Pons (tissue), 1 donor: ENCODE measurements at places on chromosomes 13 and 19.

- DNase-seq: peak; percentile 70
These were observed 6.4 kb downstream of the MYO9B start for GRCh38 chr19:17081672-17082630.

- DNase-seq: no peak
These were observed 16.2 kb upstream of the MBNL2 start for GRCh38 chr13:97205982-97206381.

GRCh38 chr13:44929692-44930091 is 59.6 kb downstream of the NUFIP1 start:
- DNase-seq: no peak

DNA sequence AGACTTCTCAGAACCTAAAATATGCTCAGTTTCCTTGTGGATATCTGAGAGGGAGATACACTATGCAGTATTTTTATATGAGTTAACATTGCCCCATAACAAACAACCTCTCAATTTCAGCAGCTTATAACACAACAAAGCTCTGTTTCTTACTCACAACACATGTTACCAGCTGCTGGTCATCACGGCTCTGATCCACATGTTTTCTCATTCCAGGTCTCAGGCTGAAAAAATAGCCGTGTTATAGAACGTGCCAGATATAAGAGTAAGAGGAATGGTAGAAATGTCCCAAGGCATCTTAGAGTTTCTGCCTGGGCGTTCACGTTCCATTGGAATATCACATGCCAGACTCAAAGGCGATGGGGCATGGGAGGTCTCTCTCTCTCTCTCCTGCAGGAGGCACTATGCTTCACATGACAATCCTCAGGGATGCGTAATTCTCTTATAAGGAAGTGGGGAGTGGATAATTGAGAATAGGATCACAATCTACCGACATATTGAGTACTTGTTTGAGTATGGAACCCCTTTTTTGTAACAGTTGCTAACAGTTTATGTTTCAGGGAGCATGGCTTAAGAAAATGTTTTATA is 246.6 kb downstream of the NHLRC3 start:
- no peak for DNase-seq

DNA sequence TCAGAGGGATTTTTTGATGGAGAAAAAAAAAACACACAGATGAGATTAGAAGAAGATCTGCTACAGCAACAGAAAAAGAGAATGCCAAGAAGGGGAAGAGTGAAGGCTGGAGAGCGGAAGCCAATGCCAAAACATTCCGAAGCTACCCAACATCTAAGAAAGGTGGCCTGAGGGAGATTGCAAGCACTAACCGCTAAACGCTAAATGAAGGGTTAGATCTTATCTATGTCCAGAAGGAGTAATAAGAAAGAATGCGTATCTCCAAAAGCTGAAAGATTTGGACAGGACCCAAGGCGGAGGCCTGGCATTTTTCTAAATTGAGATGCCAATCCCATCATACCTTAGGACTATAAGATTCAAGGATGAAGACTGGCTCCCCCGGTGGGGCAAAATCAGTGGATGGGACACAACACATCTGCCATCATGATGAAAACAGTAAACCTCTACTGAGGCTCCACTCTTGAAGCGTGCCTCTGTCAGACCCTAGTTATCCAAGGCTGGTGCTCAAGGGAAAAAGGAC is 15.6 kb upstream of the HMGB1 start:
- DNase-seq: no peak

DNA sequence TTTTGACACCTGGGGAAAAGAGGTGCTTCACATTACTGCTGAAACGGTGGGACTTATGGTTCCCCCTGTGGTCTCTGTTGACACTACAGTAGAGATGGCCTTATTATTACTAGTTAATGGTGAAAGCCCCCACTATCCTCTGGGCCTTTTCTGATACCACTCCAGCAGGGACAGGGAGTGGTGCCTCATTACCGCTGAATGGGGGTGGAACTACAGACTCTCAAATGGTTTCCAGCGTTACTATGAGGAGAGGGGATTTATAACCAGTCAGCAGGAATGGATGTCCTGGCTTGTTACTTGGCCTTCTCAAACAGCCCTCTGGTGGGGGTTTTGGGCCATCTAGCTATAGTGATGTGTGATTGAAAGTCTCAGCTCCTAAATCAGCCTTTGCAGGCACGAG is 96.7 kb upstream of the DIAPH3 start:
- DNase-seq: no peak

GRCh38 chr19:41588497-41589209 is 12.7 kb downstream of the CEACAM21 start:
- no peak for DNase-seq

- DNase-seq: peak; percentile 68
These were observed 15.7 kb upstream of the B3GNT3 start for GRCh38 chr19:17778968-17779929.

DNA sequence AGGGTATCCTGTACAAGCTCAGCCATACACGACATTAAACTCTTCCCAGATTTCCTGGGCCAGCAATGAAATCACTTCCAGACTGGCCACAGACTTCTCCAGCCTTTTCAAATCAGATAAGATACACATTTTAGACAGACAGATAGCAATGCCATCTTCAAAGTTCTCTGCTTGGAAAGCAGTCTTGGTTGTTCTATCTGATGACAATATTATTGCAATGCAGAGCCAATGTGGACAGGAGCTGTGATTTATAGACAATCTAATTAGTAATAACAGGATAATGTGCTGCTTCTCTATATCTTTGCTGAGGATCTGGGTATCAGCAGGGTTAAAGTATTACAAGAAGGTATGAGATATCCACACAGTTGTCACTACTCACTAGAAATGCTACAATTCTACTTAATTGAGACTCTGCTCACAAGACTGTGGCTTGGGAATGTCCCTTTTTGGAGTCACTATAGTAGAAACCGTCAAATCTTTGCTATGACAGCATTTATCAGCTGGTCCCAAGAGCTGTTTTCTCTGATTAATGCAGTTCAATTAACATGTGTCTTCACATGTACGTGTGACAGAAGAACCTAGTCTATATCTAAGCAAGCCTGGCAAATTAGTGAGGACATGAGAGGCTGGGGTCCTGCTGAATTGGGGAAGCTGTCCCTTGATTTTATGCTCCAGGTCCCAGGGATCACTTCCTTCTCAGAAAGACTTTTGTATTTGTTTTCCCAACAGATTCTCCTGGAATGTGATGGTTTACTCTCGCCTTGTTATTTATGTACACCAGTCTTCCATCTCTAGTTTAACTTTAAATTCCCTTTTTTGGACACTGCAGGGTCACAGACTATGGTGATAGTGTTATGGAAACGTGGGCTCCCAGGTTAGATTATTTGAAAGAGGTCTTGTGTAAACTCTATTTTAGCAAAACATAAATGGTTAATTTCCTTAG is 68.8 kb downstream of the COL4A1 start:
- DNase-seq: no peak

GRCh38 chr13:39527961-39528660 is 74.9 kb downstream of the LHFPL6 start:
- DNase-seq: peak; percentile 38

DNA sequence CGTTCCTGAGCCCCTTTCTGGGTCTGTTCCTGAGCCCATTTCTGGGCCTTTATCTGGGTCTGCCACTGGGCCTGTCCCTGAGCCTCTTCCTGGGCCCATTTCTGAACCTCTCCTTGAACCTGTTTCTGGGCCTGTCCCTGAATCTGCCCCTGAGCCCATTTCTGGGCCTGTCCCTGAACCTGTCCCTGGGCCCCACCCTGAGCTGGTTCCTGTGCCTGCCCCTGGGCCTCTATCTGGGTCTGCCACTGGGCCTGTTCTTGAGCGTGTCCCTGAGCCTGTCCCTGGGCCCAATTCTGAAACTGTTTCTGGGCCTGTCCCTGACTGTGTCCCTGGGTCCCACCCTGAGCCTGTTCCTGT is 40.4 kb upstream of the GRTP1 start:
- no peak for DNase-seq

GRCh38 chr13:94192431-94192975 is 287.0 kb downstream of the DCT start:
- DNase-seq: no peak

DNA sequence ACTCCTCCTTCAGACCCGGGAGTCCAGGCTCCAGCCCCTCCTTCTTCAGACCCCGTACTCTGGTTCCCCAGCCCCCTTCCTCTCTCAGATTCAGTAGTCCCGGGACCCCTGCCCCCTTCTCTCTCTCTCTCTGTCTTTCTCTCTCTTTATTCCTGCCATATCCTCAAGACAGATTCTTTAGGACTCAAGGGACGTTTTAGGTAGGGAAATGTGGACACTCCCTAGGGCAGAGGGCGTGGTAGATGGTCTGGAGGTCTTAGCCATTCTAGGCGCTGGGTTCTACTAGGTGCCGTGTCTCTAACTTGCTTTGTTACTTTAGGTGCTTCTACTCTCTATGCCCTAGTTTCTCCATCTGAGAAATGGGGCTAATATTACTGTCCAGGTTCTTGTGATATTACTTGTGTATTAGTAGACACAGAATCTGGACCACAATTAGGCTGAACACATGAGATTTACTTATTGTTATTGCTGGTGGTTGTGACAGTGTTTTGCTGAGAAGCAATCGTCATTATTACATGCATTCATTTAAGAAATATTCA is 751 bp upstream of the C19orf84 start:
- DNase-seq: no peak

- no peak for DNase-seq
These were observed 45.2 kb downstream of the SCEL start for GRCh38 chr13:77580748-77581147.

GRCh38 chr19:47243364-47243775 is 12.4 kb upstream of the BBC3 start:
- DNase-seq: no peak

DNA sequence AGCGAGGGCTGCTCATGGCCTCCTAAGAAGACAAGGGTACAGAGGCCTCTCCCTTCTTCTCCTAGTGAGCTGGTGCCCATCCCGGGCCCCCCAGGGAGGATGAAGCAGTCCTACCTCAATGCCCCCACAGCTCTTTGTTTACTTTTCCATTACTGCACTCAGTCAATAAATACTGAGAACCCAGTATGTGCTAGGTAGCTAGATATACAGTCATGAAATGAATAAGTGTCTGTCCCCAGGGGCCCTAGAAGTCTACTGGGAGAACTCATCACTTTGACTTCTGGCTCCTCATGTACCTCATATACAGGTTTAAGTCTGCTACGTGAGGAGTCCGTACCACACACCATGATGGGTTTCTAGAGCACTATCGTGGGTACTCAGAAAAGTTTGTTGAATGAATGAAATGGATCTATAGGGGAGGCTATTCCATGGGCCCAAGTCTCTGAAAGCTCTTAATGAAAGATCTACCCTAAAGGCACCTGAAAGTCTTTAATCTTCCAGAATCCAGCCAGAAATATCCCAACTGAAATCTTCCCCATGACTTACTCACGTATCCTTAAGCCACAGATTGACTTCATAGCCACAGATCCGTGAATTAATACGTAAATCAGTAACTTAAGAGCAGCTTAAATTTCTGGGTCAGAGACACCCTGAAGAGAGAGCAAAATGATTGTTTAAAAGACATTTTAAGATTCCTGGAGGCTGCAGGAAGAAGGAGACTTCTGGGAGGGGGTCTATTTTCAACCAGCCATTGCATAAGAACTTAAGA is 51.6 kb upstream of the POMP start:
- no peak for DNase-seq

- peak; percentile 42 for DNase-seq
These were observed 6.4 kb downstream of the CCDC8 start for GRCh38 chr19:46406976-46407375.

GRCh38 chr19:54660964-54661363 is 1.8 kb upstream of the LILRB4 start:
- DNase-seq: peak; percentile 72

DNA sequence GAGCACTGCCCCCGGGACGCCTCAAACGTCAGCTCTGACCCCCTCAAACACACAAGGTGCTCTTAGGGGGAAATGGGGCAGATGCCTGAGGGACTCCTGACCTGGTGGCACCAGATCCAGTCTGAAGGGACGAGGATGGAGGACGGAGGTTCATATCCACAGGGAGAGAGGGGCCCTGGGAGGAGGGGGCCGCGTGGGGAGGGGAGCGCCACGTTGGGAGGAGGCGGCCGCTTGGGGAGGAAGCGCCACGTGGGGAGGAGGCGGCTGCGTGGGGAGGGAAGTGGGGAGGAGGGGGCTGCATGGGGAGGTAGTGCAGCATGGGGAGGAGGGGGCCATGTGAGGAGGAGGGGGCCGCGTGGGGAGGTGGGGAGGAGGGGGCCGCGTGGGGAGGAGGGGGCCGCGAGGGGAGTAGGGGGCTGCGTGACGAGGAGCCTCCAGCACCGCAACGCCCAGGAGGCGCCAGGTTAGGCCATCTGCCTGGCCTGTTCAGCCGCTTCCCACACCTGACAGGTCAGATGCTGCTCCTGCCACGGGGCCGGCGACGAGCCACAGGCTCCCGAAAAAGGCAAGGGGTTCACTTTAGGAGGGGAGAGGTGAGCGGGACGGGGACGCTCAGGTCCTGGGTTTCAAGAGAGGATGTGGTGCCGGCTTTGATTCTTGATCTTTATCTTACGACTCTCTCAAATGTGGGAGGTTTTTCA is 36.7 kb upstream of the C13orf46 start:
- no peak for DNase-seq

- DNase-seq: no peak
These were observed 7.4 kb upstream of the CDC34 start for GRCh38 chr19:524062-524674.

DNA sequence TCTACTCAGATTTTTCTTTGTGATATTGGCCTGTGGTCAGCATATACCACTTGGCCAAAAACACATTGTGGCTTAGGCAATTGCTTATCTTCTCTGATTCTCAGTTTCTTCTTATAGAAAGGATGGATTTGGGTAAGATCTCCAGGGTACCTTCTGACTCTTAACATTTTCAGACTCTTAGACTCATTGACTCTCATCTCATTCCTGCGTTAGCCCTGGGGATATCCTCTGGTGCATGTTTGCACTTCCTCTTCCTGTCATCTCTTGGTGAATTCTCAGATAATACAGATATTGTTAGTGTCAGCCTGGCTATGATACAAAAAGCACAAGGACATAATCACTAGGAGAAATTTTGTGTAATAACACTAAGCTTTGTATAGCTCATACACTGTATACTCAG is 492.5 kb upstream of the GPC6 start:
- no peak for DNase-seq

- no peak for DNase-seq
These were observed 130.2 kb downstream of the FGF9 start for GRCh38 chr13:21800837-21801616.

DNA sequence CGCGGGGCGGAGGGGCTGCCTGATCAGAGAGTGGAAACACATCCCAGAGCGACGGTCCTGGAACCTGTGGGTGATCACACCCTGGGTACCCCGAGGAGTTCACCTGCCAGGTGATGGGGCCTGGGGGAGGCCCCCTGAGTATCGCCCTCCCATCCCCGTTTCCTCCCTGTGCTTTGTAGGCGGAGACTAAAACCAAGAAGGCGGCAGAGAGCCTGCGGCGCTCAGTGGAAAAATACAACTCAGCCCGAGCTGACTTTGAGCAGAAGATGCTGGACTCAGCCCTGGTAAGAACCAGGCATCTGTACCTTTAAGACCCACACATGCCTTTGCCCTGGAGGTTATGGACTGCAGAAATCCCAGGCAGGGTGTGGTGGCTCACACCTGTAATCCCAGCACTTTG is 19.3 kb downstream of the FCHO1 start:
- DNase-seq: no peak

DNA sequence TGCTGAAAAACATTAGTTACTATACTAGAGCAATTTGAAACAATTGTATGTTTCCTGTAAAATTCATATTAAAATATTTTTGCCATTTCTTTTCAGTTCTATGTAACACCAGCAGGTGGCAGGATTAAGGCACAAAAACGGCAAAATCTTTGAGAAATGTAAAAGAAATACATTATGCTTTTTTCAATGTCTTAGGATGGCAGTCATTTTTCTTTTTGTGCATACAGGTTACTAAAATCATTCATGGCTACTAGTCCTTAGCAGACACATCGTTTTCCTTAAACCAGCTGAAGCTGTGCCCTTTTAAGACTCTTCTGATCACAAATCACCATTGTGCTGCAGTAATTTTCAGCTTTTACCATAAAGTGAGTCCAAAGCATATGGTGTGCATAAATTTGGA is 800.7 kb upstream of the SLITRK5 start:
- DNase-seq: peak; percentile 17
